ENCODE measurements at places on chromosomes 7 and 10.

- DNase-seq = no peak
These were observed 159.3 kb downstream of the ETV1 start for GRCh38 chr7:13829914-13830900.

- no peak for DNase-seq
These were observed 102.4 kb downstream of the OAT start for GRCh38 chr10:124316326-124316725.

- DNase-seq = no peak
These were observed 199.3 kb downstream of the SNX10 start for GRCh38 chr7:26490640-26491624.

DNA sequence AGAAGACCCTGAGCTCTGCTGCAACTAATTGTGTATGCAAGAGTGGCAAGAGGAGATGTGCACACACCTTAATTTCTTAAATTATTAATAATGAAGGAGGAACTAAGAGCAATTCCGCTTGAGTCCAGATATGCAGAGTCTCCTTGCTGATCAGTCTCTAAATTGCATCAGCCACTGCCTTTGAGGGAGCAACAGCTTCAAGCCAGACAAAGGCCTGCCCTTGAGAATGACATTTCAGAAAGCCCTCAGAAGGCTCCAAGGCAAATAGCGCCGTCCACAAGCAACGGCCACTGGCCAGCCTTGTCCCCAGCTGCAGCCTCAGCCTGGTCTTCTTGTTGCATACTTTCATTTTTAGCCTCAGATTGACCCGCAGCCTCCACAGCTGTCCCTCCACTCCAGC, 110.6 kb upstream of the RNF32 start:
- DNase-seq = no peak

- DNase-seq = no peak
These were observed 10.4 kb upstream of the AOAH start for GRCh38 chr7:36734731-36735130.

- no peak for DNase-seq
These were observed 103.1 kb downstream of the HOXA1 start for GRCh38 chr7:26992670-26993069.

- DNase-seq = no peak
These were observed 28.5 kb downstream of the CXCL12 start for GRCh38 chr10:44356139-44357022.

DNA sequence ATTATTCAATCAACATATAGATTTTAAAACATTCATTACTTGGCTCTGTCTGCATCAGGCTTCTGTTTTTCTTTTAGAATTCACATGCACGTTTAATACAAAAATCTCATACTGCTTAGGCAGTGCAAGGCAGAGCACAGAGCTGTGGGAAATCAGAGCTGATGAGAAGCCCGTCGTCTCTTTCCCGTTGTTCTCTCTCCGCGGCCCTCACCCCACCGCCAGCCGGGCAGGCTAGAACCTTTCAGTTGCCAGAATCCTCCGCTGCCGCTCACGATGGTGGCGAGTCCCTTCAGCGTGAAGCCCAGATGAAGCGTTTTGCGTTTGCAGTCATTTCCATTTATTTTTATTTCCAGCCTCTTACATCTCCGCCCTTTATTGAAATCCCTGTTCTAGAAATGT, 648.2 kb downstream of the SDK1 start:
- no peak for DNase-seq

GRCh38 chr7:128361411-128362379, at the start of gene PRRT4:
TSS of gene PRRT4 (minus strand) at chr7:128361690.
- DNase-seq = peak; percentile 52

- no peak for DNase-seq
These were observed 2.6 kb downstream of the PRPF18 start for GRCh38 chr10:13589316-13589715.

- DNase-seq = no peak
These were observed 56.3 kb downstream of the PLXNA4 start for GRCh38 chr7:132519936-132520335.

DNA sequence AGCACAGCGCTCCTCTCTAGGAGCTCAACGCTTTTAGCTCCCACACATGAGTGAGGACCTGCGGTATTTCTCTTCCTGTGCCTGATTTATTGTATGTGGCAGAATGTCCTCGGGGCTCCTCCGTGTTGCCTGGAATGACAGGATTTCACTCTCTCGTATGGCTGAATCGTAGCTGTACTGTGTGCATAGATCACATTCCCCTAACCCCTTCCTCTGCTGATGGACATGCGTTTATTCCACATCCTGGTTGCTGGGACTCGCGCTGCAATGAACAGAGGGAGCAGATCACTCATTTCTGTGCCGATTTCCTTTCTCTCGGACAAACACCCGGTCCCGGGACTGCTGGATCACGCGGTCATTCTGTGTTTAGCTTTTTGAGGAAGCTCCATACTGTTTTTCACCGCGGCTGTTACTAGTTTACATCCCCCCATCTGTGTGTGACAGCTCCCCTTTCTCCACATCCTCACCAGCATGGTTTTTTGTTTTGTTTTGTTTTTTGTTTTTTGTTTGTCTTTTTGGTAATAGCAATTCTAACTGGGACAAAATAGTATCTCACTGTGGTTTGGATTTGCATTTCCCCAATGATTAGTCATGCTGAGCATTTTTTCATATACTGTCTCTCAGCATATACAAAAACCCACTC, 76.3 kb downstream of the FOXL3 start:
- DNase-seq = no peak

DNA sequence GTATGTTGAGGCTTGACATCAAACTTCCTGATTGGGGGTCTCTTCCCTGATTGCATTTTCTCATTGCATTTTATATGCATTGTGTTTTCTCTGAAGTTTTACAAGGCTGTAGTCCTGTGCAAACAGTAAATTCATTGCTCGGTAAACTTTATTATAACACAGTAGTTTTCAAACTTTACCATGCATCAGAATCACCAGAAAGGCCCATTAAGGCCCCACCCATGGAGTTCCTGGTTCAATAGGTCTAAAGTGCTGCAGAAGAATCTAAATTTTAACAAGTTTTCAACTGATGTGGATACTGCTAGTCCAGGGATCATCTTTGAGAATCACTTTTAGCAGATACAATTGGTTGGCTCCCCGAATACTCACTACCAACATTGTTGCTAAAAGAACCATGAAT, 634.7 kb upstream of the LRRTM3 start:
- DNase-seq = no peak

DNA sequence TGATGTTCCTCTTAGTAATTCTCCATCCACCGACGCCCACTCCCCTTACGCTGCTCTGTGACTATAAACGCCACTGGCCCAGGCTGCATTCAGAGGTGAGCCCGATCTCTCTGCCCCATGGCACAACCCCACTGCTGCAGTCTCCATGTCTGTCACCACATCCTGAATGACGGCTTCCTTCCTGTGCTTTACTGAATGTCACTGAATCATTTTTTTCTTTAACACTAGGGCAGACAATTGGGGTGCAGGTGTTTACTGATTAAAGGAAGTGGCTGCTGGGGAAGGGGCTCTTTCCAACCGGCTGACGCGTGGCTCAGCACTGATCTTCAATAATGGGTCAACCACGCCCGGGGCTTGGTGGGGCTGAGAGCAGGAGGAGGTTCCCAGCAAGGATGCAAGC, 208.3 kb downstream of the USP6NL start:
- DNase-seq = peak; percentile 65

DNA sequence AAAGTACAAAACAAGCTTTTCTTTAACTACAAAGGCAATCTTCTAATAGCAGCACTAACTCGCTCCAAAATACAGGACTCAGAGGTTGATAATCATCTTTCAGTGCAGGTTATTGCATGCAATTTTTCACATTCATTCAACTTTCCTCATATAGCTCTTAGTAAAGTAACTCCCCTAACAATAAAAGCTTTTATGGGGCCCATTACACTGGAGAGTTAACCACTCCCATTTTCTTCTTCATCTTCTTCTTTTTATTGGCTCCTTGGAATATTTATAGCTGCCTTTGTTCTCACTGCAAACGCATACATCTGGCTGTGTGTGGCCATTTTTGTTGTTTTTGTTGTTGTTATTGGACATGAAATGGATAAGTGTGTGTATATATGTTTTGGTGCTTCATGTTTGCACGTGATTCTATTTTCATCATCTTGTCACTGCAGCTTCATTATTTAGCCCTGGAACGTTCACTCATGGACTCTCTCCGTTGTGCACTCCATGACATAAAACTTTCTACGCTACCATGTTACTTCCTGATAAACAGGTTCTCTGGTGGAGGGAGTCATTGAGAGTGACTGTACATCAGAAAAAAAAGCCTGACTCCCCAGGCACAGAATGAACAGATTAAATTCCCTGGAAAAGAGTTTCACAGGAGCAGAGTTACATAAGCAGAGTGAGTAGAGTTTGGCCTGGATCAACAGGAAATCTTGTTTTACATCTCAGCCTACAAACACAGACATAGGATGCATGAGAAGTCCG, 236.4 kb upstream of the SP4 start:
- DNase-seq = no peak

- DNase-seq = no peak
These were observed 23.1 kb downstream of the TRPV5 start for GRCh38 chr7:142910481-142910880.
